ENCODE measurements at places on chromosomes 12 and 14.
A peak's percentile ranks its signal among the peaks of the same experiment; 100 is the strongest.

- no peak overlapping the region for H3K4me3 ChIP-seq
- peaks cover 19% of the 10 kb centered on the region for H3K27me3 ChIP-seq
- no peak for DNase-seq
- no peaks in the 10 kb centered on the region for H3K4me1 ChIP-seq
- no peaks in the 10 kb centered on the region for H3K36me3 ChIP-seq
Measured at GRCh38 chr12:108430245-108430644, 84.8 kb upstream of the FICD start.

DNA sequence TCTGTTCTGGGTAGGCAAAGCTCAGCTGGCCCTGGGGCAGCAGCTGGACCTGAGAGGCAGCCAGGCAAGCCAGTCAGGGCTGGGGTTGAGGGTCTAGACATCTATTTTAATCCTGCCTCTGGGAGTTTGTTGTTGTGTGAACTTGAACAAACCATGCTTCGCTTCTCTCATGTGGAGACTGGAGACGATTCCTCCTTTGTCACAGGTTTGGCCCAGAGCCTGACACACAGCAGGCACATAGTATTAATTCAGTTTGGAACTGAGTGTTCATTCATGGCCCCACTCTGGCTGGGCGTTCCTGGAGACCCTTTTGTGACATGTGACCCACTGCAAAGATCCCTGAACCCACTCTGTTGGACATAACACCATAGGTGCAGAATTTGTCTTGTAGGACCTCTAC lies 39.3 kb downstream of the NGB start:
- no peak overlapping the region for H3K4me3 ChIP-seq
- H3K36me3 ChIP-seq, result no peaks in the 10 kb centered on the region
- no peaks in the 10 kb centered on the region for H3K4me1 ChIP-seq
- no peak overlapping the region for H3K27ac ChIP-seq
- no peaks in the 10 kb centered on the region for H3K27me3 ChIP-seq

GRCh38 chr14:56145181-56145769 lies 27.1 kb downstream of the PELI2 start:
- DNase-seq, result no peak
- no peak overlapping the region for H3K4me3 ChIP-seq
- no peak overlapping the region for H3K27ac ChIP-seq

GRCh38 chr14:88289234-88289633 lies 33.8 kb downstream of the KCNK10 start:
- peaks cover 16% of the 10 kb centered on the region for H3K27me3 ChIP-seq
- H3K27ac ChIP-seq, result no peak overlapping the region
- DNase-seq, result no peak
- H3K4me3 ChIP-seq, result no peak overlapping the region

GRCh38 chr14:75262641-75263040 lies 16.0 kb upstream of the FOS start:
- no peak for DNase-seq
- no peak overlapping the region for H3K27ac ChIP-seq
- H3K27me3 ChIP-seq, result no peaks in the 10 kb centered on the region

DNA sequence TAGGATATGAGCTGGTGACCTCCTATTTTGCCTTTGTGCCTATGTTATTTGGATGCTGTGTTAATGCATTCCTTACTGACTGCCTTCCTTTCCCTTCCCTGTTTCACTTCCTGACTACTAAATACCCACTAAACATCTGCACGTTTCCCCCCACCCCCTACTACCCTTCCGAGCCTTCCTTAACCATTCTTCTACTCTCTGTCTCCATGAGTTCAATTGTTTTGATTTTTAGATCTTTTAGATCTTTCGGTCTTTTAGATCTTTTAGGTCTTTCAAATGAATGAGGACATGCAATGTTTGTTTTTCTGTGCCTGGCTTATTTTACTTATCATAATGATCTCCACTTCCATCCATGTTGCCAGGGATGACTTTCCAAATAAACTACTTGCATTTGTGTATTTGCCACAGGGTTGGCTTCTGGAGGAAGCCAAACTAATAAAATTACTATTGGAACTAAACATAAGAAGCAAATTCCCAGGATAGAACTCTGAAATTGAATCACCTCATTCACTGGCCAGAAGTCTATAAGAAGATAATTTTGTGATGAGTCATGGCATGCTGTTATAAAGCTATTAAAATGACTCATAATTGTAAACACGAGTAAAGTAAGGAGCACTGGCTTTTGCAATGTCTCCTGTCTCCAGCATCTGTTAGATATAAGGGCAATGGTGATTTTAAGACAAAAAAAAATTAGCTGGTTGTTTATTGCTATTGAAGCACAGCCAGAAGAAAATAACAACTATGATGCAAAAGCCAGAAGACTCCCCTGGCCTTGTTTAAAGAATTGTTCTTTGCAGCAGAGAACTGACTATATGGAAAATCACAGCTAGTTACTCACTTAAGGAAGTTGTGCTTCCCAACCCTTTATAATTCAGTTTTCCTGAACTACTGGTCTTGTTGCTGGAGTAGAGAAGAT lies 586.3 kb downstream of the LRFN5 start:
- no peaks in the 10 kb centered on the region for H3K4me1 ChIP-seq
- no peak overlapping the region for H3K4me3 ChIP-seq
- no peak overlapping the region for H3K27ac ChIP-seq
- H3K27me3 ChIP-seq, result no peaks in the 10 kb centered on the region
- no peak for DNase-seq

GRCh38 chr12:58950739-58951100 lies 30.4 kb upstream of the LRIG3 start:
- no peaks in the 10 kb centered on the region for H3K27me3 ChIP-seq
- no peak for DNase-seq
- H3K27ac ChIP-seq, result no peak overlapping the region
- no peak overlapping the region for H3K4me3 ChIP-seq

GRCh38 chr14:100143934-100144333 lies 15.5 kb downstream of the DEGS2 start:
- no peaks in the 10 kb centered on the region for H3K27me3 ChIP-seq
- H3K36me3 ChIP-seq, result peaks cover 33% of the 10 kb centered on the region
- H3K27ac ChIP-seq, result no peak overlapping the region
- no peak for DNase-seq

DNA sequence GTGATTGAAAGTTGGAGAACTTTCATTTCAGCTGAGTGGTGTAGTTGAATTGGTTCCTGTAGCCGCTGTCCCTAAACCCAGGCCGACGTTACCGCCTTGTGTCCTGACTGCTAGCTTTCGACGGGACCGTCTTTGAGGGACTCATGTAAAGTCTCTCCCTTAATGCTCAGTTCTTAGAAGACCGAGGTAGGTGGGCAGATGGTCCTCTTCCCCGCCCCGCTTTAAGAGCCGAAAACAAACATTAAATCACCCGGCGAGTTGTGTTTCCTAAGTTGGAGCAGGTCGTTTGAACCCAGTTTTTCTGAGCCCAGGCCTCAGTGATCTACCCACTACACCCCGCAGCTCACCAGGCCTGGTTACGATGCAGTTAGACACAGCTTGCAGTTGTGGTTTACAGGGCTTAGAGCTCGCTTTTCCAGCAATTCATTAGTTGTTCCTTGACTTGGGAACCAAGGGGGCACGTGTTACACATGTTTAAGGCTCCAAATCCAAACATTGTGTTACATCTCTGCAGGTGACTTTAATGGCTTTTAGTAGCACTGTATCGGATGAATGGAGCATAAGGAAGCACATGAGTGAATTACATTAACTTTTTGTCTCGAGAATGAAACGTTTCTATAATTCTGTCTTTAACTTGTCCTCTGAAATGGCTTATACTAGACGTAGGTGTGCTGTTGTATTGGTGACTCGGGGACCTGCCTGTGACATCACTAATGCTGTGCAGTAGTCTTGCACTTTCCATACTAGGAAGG lies 790 bp downstream of the NEDD1 start:
- H3K4me1 ChIP-seq, result peaks cover 41% of the 10 kb centered on the region
- no peak for DNase-seq
- no peaks in the 10 kb centered on the region for H3K27me3 ChIP-seq
- peaks cover 9% of the 10 kb centered on the region for H3K36me3 ChIP-seq
- peak overlapping the region; percentile 91 for H3K4me3 ChIP-seq

- no peaks in the 10 kb centered on the region for H3K27me3 ChIP-seq
- no peak overlapping the region for H3K27ac ChIP-seq
- no peaks in the 10 kb centered on the region for H3K4me1 ChIP-seq
- no peak for DNase-seq
- no peaks in the 10 kb centered on the region for H3K36me3 ChIP-seq
- H3K4me3 ChIP-seq, result no peak overlapping the region
Measured at GRCh38 chr14:51079489-51079888, 15.4 kb downstream of the TRIM9 start.

Measured in stimulated activated naive B cell treated with anti-CD40 and anti-IgM and Interleukin-4, amounts not matched to agents 10 μg/mL and 1 μg/mL and 100 μg/mL, for 72 hours (primary cell).